ENCODE measurements at places on chromosomes 1 and 21. TPM values are rescaled to one million over a fixed set of nuclear protein-coding genes. Genes with fewer than 3 reads are reported as not detected.

The KCNA2 gene
- polyA plus RNA-seq = 0.62 TPM

The UBL4B gene
- polyA plus RNA-seq = 0.31 TPM

The BCAN gene
- 0.11 TPM for polyA plus RNA-seq

The SELENBP1 gene
- polyA plus RNA-seq = 49.2 TPM

The TNNI3K gene
- polyA plus RNA-seq = 1.5 TPM

The SPRR2E gene
- 1.5 TPM for polyA plus RNA-seq

The KCNJ9 gene
- polyA plus RNA-seq = 0.01 TPM

The TMED5 gene
- 15.2 TPM for polyA plus RNA-seq

The PROK1 gene
- 276 TPM for polyA plus RNA-seq

The ZNF683 gene
- not detected for polyA plus RNA-seq

The DIO1 gene
- not detected for polyA plus RNA-seq

The FMN2 gene
- 10.1 TPM for polyA plus RNA-seq

The GJA9 gene
- not detected for polyA plus RNA-seq

The NFASC gene
- 20.9 TPM for polyA plus RNA-seq

The PANK4 gene
- polyA plus RNA-seq = 17.1 TPM

The TRIM17 gene
- 0.72 TPM for polyA plus RNA-seq

The NUAK2 gene
- 1.2 TPM for polyA plus RNA-seq

The FAM177B gene
- 0.55 TPM for polyA plus RNA-seq

The ELAPOR1 gene
- polyA plus RNA-seq = 0.93 TPM

The AHDC1 gene
- polyA plus RNA-seq = 33.2 TPM

The SPATA45 gene
- polyA plus RNA-seq = not detected

The TRIM62 gene
- polyA plus RNA-seq = 4.3 TPM

The LINGO4 gene
- polyA plus RNA-seq = not detected

The PLA2G2F gene
- 0.02 TPM for polyA plus RNA-seq

The SLC2A5 gene
- 6.7 TPM for polyA plus RNA-seq

The VANGL1 gene
- 11.0 TPM for polyA plus RNA-seq

The C1orf167 gene
- polyA plus RNA-seq = not detected

The MTMR11 gene
- 19.1 TPM for polyA plus RNA-seq

The KRTAP20-2 gene
- polyA plus RNA-seq = not detected

The SLAMF8 gene
- 0.73 TPM for polyA plus RNA-seq

The LRRC3 gene
- polyA plus RNA-seq = 2.4 TPM

The WNT3A gene
- not detected for polyA plus RNA-seq

The FOXJ3 gene
- 18.7 TPM for polyA plus RNA-seq

The DMRTA2 gene
- polyA plus RNA-seq = not detected

The ACADM gene
- 40.7 TPM for polyA plus RNA-seq

The SPATA46 gene
- polyA plus RNA-seq = not detected

The FCRL6 gene
- polyA plus RNA-seq = 0.08 TPM

The OR10X1 gene
- not detected for polyA plus RNA-seq

The OBSCN gene
- polyA plus RNA-seq = 11.9 TPM

The SPRR1A gene
- not detected for polyA plus RNA-seq

The HHAT gene
- polyA plus RNA-seq = 10.5 TPM

The FMOD gene
- 116 TPM for polyA plus RNA-seq
